RPMI7951 (cell line): ENCODE measurements at places on chromosomes 5 and 9.

GRCh38 chr5:112684121-112684520 lies 53.6 kb upstream of the APC start:
- no peak for DNase-seq

GRCh38 chr9:93949073-93949693 lies 6.0 kb downstream of the BARX1 start:
- DNase-seq: no peak

- no peak for DNase-seq
These were observed 50.9 kb downstream of the PIK3R1 start for GRCh38 chr5:68266457-68266856.

GRCh38 chr9:15246708-15247107 lies 60.3 kb downstream of the TTC39B start:
- DNase-seq: no peak

DNA sequence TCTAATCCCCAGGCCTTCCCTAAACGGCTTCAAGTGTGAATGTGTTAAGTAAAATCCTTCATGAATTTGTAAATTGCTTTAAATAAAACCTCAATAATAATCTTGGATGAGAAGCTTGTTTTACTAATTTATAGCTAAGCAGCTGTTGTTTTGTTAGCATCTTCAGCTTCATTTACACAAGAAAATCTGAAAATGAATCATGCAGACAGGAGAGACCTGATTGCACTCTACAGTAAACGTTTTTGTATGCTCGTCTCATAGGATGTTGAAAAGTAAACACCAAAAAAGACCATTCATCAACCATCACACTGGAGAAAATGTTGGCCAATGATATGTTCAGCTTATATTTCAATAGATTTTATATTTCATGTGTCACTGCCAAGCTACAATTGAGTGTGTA lies 40.4 kb upstream of the MAP3K1 start:
- DNase-seq: no peak

GRCh38 chr9:80144406-80144805 lies 572.6 kb downstream of the TLE4 start:
- no peak for DNase-seq

- no peak for DNase-seq
These were observed 116.2 kb downstream of the WNK2 start for GRCh38 chr9:93300175-93300572.

- DNase-seq: no peak
These were observed 58.0 kb downstream of the ACO1 start for GRCh38 chr9:32442433-32442832.

- DNase-seq: no peak
These were observed 9.0 kb upstream of the RFX3 start for GRCh38 chr9:3534614-3535404.

- no peak for DNase-seq
These were observed 32.1 kb downstream of the MTMR12 start for GRCh38 chr5:32280656-32281081.

DNA sequence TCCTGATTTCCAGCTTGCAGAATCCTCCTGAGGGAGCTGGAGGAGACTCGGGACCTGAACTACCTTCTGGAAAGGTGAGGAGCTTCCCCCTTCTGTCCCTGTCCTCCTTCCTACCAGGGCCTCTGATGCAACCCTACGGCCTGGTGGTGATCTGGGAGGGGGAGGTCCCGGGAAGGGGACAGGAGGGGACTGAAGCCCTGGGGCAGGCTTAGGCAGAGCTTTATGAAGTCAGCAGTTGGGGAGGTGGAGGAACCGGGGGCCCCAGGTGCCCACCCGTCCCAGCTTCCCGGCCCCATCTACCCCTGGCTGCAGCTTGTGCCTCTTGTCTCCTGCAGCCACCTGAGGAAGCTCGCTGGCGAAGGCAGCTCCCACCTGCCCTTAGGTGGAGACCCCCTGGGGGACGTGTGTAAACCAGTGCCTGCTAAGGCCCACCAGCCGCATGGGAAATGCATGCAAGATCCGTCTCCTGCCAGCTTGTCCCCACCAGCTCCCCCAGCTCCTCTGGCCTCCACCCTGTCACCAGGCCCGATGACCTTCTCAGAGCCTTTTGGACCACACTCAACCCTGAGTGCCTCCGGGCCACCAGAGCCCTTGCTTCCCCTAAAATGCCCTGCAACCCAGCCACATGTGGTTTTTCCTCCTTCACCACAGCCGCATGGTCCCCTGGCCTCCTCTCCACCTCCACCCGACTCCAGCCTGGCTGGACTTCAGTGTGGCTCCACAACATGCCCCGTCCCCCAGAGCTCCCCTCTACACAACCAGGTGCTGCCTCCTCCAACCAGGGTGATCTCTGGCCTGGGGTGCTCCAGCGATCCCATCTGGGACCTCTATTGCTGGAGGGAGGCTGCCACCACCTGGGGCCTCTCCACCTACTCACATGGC lies 2.1 kb downstream of the SPATA31E1 start:
- DNase-seq: no peak
